Peyer's patch (tissue), 4 donors: ENCODE measurements at places on chromosomes 1 and 21. TPM values are rescaled to one million over a fixed set of nuclear protein-coding genes. Genes with fewer than 3 reads are reported as not detected.

DNA sequence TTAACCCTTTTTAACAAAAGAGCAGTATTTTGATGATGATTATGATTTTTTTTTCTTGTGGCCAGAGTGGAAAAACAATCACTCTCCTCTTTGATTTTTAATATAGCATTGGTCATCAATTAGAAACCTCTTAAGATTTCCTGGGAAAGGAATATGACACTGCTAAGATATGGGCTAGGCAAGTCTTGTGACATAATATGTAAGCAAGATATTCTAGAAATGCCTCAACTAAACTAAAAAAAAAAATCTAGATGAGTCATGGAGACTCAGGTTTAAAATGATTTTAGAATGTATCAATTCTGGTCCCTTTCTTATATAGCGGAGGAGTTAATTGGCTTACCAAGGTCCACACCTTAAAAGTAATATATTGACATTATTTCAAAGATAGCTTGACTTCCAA lies 60.3 kb upstream of the JUN start:
- H3K36me3 ChIP-seq = no peaks in the 10 kb centered on the region
- H3K27ac ChIP-seq = no peak overlapping the region
- H3K4me3 ChIP-seq = no peak overlapping the region
- no peak for DNase-seq
- H3K27me3 ChIP-seq = no peaks in the 10 kb centered on the region

- DNase-seq = no peak
- no peaks in the 10 kb centered on the region for H3K4me1 ChIP-seq
- no peak overlapping the region for H3K27ac ChIP-seq
- no peak overlapping the region for H3K4me3 ChIP-seq
Observed at GRCh38 chr1:223864084-223864483, 18.3 kb upstream of the TP53BP2 start.

DNA sequence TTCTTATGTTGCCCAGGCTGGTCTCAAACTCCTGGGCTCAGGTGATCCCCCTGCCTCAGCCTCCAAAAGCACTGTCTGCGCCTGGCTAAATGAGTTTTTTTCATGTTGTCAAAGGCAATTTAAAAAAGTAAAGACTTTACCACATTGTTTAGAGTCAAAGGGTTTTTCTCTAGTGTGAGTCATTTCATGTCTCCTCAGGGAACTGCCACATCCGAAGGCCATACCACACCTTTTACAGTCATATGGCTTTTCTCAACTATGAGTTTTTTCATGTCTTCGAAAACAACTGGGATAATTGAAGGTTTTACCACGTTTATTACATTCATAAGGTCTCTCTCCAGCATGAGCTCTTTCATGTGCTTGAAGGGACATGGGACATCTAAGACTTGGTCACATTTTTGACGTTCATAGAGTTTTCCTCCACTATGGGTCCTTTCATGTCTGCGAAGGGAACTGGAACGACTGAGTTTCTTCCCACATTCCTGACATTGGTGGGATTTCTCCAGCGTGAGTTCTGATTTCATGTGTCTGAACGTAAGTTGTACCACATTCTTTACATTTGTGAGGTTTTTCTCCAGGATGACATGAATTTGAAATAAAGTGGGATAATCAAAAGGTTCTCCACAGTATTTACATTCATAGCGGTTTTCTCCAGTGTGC lies 65.6 kb downstream of the UCHL5 start:
- no peaks in the 10 kb centered on the region for H3K4me1 ChIP-seq
- DNase-seq = no peak
- H3K27me3 ChIP-seq = no peaks in the 10 kb centered on the region

DNA sequence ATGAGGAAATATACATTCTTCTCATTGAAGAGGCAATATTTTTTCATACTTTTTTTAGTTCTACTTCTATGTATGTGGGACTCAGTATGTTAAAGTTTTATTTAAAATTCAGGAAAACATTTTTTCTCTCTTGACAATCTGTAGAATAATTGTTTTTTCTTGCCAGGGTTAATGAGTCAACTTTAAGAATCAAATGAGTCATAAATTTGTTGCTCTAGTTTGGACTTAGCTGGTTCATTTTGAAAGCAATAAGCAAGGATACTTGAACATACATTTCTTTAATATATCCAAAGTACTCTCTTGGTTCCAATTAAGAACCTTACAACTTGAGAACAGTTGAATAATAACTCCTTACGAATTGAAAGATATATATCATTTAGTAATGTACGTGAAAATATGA lies 1145.3 kb upstream of the B3GALT2 start:
- DNase-seq = no peak
- H3K36me3 ChIP-seq = no peaks in the 10 kb centered on the region
- H3K27ac ChIP-seq = no peak overlapping the region

The LRRC38 gene
- not detected for total RNA-seq
